Hematopoietic multipotent progenitor cell treated with erythropoietin and hydrocortisone succinate and interleukin-3 and kit ligand, for 4 days (in vitro differentiated cells): ENCODE measurements at places on chromosomes 16 and 17.
A peak's percentile ranks its signal among the peaks of the same experiment; 100 is the strongest.

DNA sequence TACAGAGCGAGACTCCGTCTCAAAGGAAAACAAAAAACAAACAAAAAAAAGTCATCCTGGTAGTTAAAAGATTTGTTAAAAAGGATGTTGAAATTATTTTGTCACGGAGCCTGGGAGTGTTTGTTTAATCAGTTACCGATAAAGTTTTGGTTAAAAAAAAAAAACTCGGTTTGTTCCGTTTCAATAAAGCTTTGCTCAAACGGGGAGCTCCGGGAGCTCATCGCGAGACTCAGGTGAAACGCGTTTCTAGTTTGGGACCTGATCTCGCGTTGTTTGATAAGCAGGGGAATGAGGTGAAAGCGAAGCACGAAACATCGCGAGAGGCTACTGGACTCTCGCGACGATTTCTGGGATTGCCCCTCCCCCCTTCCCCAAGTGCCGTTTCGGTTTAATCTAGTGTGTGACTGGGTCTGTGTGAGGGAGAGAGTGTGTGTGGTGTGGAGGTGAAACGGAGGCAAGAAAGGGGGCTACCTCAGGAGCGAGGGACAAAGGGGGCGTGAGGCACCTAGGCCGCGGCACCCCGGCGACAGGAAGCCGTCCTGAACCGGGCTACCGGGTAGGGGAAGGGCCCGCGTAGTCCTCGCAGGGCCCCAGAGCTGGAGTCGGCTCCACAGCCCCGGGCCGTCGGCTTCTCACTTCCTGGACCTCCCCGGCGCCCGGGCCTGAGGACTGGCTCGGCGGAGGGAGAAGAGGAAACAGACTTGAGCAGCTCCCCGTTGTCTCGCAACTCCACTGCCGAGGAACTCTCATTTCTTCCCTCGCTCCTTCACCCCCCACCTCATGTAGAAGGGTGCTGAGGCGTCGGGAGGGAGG is at the start of gene CDK12:
TSS of gene CDK12 (plus strand) at position 374 of the 813 bp plus-strand sequence. CDS start 586 bp downstream, outside the sequence.
- DNase-seq: peak; percentile 100

GRCh38 chr16:15404792-15405191 is 9.2 kb downstream of the MPV17L start:
- no peak for DNase-seq

- DNase-seq: no peak
These were observed 13.3 kb upstream of the C1QL1 start for GRCh38 chr17:44981221-44981968.

DNA sequence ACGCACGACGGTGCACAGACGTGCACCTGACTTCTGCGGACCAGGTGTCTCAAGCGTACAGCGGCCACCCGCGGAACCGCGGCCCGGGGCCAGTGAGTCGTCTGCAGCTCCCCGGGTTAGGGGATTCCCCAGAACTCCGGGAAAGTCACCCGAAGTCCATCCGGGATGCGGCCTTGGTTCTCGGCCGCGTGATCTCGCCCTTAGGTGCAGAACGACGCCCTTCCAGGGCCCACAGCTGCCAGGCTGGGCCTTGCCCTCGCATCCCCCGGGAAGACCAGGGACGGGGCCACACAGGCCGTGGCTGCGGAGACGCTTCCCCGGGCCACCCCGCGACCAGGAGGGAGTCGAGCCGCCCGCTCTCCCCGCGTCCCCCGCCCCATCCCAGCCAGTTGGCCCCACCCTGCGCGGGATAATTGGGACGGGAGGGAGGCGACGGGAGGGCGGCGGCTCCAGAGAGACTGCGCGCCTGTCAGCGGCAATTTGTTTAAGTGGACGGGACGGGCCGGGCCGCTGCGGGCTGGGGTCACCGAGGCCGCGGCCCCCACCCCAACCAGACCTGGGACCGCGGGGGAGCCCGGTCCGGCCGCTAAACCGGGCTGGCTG is 3.6 kb upstream of the TBX2 start:
- DNase-seq: no peak

DNA sequence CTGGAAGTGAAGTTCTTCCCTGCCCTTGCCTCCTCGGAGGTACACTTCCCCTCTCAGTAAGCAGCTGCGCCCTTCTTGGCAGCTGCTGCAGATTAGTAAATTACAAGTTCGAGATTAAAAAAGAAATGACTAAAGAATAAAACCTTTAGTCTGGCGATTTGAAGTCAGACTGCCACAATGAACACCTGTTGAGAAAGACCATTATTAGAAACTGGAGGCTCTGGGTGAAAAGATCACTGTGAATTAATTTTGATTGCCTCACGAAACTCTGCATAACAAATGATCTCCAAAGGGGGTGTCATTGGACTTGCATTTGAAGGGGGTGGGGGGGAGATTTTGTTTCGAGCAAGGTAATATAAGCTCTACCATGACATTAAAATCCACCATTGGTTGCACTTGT is 39.3 kb downstream of the SALL1 start:
- no peak for DNase-seq

GRCh38 chr17:72362376-72363088 is 241.7 kb downstream of the SOX9 start:
- DNase-seq: no peak

- peak; percentile 82 for DNase-seq
These were observed 5.3 kb downstream of the DOC2A start for GRCh38 chr16:30005341-30006094.

- no peak for DNase-seq
These were observed 133.2 kb upstream of the FAM20A start for GRCh38 chr17:68734187-68734900.

GRCh38 chr16:85642762-85643358 is 29.7 kb downstream of the GSE1 start:
- DNase-seq: peak; percentile 64

DNA sequence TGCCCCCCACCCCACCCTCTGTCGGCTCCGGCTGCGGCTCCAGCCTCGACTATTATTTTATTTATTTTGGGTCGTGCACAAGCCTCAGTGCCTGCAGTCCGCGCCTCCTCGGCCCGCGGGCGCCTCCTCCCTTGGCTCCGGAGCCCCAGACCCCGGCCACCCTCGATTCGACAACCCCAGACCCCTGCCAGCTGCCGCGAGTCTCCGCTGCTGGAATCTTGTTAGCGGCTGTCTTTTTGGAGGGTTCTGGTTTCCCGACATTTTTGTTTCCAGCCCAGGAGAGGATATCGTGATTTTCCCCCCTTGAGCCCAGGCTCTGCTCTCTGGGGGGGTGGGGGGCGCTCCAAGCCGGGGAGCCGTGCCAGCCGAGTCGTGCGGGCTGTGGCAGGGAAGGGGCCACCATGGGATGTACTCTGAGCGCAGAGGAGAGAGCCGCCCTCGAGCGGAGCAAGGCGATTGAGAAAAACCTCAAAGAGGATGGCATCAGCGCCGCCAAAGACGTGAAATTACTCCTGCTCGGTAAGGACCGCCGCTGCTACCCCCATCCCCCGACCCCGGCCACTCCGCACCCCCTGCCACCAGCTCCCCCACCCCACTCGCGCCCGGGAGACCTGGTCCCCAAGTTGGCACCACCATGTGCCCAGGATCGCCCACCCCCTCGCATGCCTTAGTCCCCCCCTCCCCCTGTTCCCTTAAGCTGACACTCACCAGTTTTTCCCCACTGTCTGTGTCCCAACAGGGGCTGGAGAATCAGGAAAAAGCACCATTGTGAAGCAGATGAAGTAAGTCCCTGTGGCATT is 746 bp downstream of the GNAO1 start:
- DNase-seq: no peak

GRCh38 chr17:72184805-72185204 is 64.0 kb downstream of the SOX9 start:
- no peak for DNase-seq

GRCh38 chr17:55133583-55133982 is 131.2 kb upstream of the HLF start:
- DNase-seq: no peak

DNA sequence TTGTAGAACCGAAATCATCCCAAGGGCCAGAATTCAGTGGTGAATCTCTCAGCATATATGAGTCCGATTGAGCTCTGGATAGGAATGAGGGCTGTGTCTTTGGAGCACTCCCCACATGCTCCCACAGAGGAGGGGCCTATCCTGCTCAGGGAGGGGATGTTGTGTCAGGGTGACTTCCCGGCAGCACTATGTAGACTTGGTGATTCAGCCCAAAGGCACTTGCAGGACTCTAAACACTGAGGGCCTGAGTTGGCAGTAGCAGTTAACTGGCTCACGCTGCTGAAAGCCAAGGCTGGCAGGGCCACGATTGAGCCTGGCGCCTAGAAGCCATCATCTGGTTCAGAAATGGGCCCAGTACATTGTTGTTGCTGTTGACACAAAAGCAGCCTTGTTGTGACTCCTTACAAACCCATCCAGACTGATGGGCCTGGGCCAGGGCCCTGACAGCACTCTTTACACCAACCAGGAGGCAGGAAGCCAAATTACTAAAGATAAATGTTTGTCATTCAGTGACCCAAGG is 31.9 kb downstream of the NMT1 start:
- DNase-seq: no peak

- no peak for DNase-seq
These were observed 2.2 kb upstream of the BAHCC1 start for GRCh38 chr17:81392909-81393654.

- no peak for DNase-seq
These were observed 4.4 kb downstream of the RPL3L start for GRCh38 chr16:1950047-1950446.

GRCh38 chr16:10408824-10409381 is 23.0 kb downstream of the ATF7IP2 start:
- peak; percentile 59 for DNase-seq

DNA sequence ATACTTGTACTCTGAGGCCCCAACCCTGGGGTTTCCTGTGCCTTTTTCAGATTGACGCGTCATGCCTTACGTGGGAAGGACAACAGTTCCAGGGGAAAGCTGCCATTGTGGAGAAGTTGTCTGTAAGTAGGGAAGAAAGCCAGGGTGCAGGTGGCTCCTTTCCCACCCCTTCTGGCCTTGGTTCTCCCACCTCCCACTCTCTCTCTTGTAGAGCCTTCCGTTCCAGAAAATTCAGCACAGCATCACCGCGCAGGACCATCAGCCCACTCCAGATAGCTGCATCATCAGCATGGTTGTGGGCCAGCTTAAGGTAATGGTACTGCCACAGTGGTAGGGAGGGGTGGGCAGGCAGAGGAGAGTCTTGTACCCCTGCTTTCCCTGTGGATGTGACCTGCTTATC is 4.6 kb upstream of the EDC4 start:
- no peak for DNase-seq

DNA sequence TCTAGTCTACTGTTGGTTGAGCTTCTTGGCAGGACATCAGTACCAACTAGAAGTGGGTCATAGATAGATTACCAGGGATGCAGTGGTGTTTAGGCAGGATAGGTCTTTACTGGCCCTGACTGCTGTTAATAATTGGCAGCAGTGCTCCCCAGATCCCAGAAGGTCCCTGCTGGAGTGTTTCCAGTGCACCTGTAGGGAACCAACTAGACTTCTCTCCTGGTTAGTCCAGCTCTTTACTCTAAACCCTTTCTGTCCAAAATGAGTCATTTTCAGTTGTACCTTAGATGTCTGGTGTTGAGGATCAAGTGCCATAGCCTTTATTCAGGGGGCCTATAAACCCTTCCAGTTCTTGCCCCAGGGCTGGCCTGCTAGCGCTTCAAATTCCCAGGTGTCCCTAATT is 8.7 kb downstream of the POLR2C start:
- no peak for DNase-seq

- peak; percentile 78 for DNase-seq
These were observed 4.8 kb upstream of the SOCS3 start for GRCh38 chr17:78364436-78365281.

- DNase-seq: peak; percentile 59
These were observed 78.8 kb downstream of the CES1 start for GRCh38 chr16:55754056-55754455.

- DNase-seq: peak; percentile 79
These were observed at the start of gene SEZ6L2 for GRCh38 chr16:29899516-29900101. TSS of gene SEZ6L2 (minus strand) at chr16:29899550. CDS start at chr16:29899019, 531 bp downstream.

DNA sequence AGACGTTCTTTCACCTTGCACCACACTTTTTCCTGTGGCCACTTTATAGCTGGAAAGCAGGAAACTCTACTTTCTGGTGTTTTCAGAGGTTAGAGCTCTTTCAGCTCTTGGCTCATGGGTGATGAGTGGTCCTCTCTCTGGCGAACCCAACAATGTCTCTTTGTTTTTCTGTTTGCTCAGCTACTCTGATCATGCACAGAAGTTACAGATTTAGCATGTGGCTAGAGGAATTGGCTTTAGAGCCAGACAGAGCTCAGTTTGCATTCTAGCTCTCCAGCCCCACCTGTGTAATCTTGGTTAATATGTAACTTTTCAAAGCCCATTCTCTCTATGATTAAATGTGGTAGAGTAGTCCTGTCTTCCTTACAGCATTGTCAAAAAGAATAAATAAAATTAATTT is 225.2 kb downstream of the HAPSTR1 start:
- no peak for DNase-seq

GRCh38 chr17:47993964-47994363 is 23.1 kb downstream of the CDK5RAP3 start:
- no peak for DNase-seq

DNA sequence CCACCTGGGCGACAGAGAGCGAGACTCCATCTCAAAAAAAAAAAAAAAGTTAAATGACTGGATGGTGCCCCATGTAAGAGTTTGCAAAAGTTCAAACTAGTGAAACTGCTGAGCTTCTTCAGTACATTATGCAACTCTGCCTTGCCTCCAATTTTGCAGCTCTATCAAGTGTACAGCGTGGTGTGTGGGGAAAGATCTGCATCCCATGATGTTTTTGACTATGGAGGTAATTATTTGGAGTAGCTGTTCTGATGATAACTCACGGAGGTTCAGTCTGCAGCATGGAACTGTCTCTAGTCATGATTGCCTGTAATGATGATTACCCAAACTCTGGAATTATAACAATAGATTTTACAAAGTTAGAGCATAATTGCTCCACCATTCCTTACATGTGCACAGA is 149.6 kb downstream of the PITPNC1 start:
- DNase-seq: no peak

DNA sequence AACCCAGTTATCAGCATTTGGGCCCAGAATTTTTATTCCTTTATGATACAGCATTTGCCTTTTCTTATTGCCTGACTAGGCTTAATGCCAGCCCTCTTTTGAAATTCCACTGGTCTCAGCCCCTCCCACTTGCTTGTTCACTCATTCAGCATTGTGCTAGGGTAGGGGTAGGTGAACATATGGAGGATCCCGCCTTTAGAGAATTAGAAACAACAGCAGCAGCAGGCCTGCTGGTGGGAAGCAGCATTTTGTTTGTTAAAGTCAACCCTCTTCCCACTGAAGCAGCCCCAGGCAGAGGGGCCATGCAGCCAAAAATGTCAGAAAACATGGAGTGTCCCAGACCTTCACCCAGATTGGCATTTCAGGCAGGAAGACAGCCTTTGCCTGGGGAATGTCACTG is 1355.2 kb downstream of the CDH8 start:
- DNase-seq: no peak

- peak; percentile 82 for DNase-seq
These were observed 1.3 kb downstream of the SLC2A4 start for GRCh38 chr17:7282752-7283321.

GRCh38 chr16:57025941-57026777 is 36.8 kb downstream of the NLRC5 start:
- peak; percentile 88 for DNase-seq

- no peak for DNase-seq
These were observed 476.2 kb downstream of the HAPSTR1 start for GRCh38 chr16:9567666-9568065.
